Progenitor cell of endocrine pancreas (in vitro differentiated cells): ENCODE measurements at places on chromosomes 4 and X. TPM values are rescaled to one million over a fixed set of nuclear protein-coding genes. Genes with fewer than 3 reads are reported as not detected.

DNA sequence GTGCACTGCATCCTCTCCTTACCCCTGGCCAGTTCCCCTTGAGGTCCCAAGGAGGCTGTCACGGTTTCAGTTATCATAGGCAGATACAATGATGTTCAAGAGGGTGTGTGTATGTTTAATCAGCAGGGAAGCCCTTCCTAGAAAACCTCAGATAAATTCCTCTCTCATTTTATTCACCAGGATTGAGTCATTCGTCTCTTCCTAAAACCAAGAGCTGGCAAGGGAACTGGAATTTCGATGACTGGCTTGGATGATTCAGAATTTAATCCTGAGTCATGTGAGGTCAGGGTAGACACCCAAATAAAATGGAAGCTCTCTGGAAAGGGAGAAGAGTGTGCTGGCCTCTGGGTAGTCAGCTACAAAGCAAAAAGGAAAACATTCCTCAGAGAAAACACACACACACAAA lies 106.2 kb upstream of the RAPGEF2 start:
- no peaks in the 10 kb centered on the region for H3K4me1 ChIP-seq
- no peak overlapping the region for H3K27ac ChIP-seq
- DNase-seq, result no peak

- H3K36me3 ChIP-seq, result no peaks in the 10 kb centered on the region
- no peak overlapping the region for H3K27ac ChIP-seq
- H3K27me3 ChIP-seq, result no peaks in the 10 kb centered on the region
Measured at GRCh38 chr4:166198041-166198440, 325.0 kb downstream of the TLL1 start.

DNA sequence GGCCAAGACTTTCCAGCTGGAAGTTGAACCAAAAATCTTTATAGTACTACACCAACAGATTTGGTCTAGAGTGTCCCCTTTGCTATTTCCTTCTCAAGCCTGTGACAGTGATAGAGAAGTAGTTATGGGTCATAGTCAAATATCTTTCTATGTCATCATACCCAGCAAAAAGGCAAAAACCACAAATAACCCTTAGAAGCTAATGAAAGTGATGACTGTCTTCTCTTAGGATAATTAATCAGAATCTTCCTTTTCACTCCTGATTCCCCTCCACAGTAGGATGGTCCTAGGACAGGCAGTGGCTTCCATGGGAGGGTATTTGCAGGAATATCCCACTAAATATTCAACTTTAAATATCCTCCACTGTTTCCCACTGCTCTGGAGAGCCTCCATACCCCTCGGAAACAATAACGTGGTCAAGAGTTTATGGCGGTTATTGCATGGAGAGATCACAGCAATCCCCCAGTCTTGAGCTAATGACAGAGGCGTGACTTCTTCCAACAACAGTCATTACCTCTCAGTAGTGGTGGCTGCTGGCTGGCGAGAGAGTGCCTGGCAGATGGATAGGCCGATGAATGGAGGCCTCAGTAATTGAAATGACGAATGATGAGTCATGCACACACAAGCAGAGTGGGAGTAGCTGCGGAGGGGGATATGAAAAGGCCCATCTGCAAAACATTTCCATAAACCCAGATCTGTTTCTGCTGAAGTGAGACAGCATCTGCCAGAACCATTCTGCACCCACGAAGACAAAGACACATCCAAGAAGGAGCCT lies 154.9 kb downstream of the STK32B start:
- no peaks in the 10 kb centered on the region for H3K36me3 ChIP-seq
- peaks cover 2% of the 10 kb centered on the region for H3K27me3 ChIP-seq
- no peak overlapping the region for H3K4me3 ChIP-seq
- H3K4me1 ChIP-seq, result no peaks in the 10 kb centered on the region

DNA sequence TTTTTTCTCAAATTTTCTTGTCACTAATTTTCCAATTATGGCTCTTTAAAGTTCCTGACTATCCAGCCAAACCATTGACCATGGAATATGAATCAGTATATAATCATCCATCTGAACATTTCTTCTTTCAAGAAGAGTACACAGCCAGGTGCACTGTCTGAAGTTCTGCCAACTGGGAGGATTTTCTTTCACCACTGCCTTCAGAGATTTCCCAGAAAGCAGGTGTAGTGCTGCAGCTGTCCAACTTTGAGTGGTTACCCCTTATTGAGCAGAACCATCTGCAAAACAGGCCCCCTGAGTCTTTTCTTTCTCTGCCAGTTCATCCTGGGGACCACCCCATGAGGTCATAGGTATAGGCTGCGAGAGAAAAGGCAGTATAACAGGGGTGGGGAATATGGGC lies 1213.2 kb downstream of the RAPGEF2 start:
- H3K36me3 ChIP-seq, result no peaks in the 10 kb centered on the region
- peaks cover 3% of the 10 kb centered on the region for H3K4me1 ChIP-seq
- H3K4me3 ChIP-seq, result no peak overlapping the region
- no peaks in the 10 kb centered on the region for H3K27me3 ChIP-seq
- no peak for DNase-seq

GRCh38 chrX:130896802-130897501 lies 6.1 kb downstream of the ENOX2 start:
- no peak for DNase-seq
- no peak overlapping the region for H3K4me3 ChIP-seq
- peaks cover 6% of the 10 kb centered on the region for H3K4me1 ChIP-seq
- no peak overlapping the region for H3K27ac ChIP-seq
- H3K27me3 ChIP-seq, result no peaks in the 10 kb centered on the region

- H3K27ac ChIP-seq, result no peak overlapping the region
- peaks cover 3% of the 10 kb centered on the region for H3K27me3 ChIP-seq
- DNase-seq, result no peak
- H3K4me1 ChIP-seq, result peaks cover 5% of the 10 kb centered on the region
- no peaks in the 10 kb centered on the region for H3K36me3 ChIP-seq
- no peak overlapping the region for H3K4me3 ChIP-seq
Measured at GRCh38 chrX:1899841-1900240, 285.0 kb downstream of the ASMT start.

- no peak for DNase-seq
- H3K27ac ChIP-seq, result no peak overlapping the region
- H3K4me3 ChIP-seq, result no peak overlapping the region
- no peaks in the 10 kb centered on the region for H3K36me3 ChIP-seq
Measured at GRCh38 chr4:24935856-24936255, 23.0 kb upstream of the CCDC149 start.

- H3K27me3 ChIP-seq, result no peaks in the 10 kb centered on the region
- no peak overlapping the region for H3K27ac ChIP-seq
- H3K4me1 ChIP-seq, result no peaks in the 10 kb centered on the region
- H3K4me3 ChIP-seq, result no peak overlapping the region
- H3K36me3 ChIP-seq, result no peaks in the 10 kb centered on the region
Measured at GRCh38 chr4:127015667-127016117, 617.1 kb upstream of the INTU start.

GRCh38 chrX:68589372-68589753 lies 58.1 kb upstream of the STARD8 start:
- H3K4me1 ChIP-seq, result no peaks in the 10 kb centered on the region
- H3K4me3 ChIP-seq, result no peak overlapping the region
- no peak overlapping the region for H3K27ac ChIP-seq
- DNase-seq, result no peak

DNA sequence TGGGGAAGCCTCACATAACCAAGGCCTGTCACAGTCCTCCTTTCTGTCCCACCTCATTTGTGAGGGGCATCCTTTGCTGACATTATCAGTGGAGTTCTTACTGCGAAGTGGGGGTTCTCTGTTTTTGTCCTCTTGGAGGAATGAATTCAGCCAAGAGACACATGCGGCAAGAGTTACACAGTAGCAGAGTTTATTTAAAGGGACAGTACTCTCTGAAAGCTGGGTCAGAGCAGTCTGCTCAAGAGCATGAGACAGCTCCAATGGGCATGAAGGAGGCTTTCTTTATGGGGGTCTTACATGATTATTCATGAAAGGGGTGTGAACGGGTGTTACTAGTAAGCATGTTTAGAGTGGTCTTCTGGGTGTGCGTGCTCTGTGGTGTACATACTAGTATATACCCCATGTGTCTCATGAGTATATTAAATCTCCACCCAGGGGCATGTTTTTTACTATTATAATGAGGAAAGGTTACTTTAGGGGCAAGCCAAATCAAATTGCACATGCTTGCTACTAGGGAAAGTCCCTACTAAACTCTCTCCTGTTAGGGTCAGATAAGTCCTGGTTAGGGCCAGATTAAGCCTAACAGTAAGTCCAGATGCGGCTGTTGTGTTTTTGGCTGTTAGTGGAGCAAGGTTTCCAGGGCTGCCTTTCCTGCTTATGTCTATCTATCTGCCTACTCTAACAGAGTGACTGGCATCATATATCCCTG lies 19.8 kb upstream of the LGI2 start:
- no peak overlapping the region for H3K27ac ChIP-seq
- no peak for DNase-seq
- H3K4me1 ChIP-seq, result no peaks in the 10 kb centered on the region

- peaks cover 69% of the 10 kb centered on the region for H3K27me3 ChIP-seq
- peaks cover 26% of the 10 kb centered on the region for H3K4me1 ChIP-seq
- peak overlapping the region; percentile 56 for H3K27ac ChIP-seq
- no peaks in the 10 kb centered on the region for H3K36me3 ChIP-seq
- H3K4me3 ChIP-seq, result peak overlapping the region; percentile 78
Measured at GRCh38 chr4:105896461-105896942, 1.2 kb downstream of the NPNT start.

GRCh38 chr4:13821522-13821921 lies 194.0 kb upstream of the BOD1L1 start:
- H3K4me1 ChIP-seq, result no peaks in the 10 kb centered on the region
- no peak for DNase-seq
- H3K4me3 ChIP-seq, result no peak overlapping the region
- no peaks in the 10 kb centered on the region for H3K36me3 ChIP-seq

- H3K36me3 ChIP-seq, result peaks cover 4% of the 10 kb centered on the region
- H3K4me3 ChIP-seq, result no peak overlapping the region
- DNase-seq, result no peak
Measured at GRCh38 chrX:110541266-110541665, 182.6 kb downstream of the RTL9 start.

The TLR10 gene
- total RNA-seq, result 1.7 and 2.1 TPM in 2 replicates

The IL21 gene
- not detected in 2 replicates for total RNA-seq

The SPIN2A gene
- 1.8 and 2.2 TPM in 2 replicates for total RNA-seq

The PDK3 gene
- total RNA-seq, result 43.7 and 45.4 TPM in 2 replicates

The FAM9C gene
- not detected in 2 replicates for total RNA-seq

The DRD5 gene
- total RNA-seq, result 0.13 TPM in 1 of 2 replicates, not detected in the other

The DCAF12L2 gene
- total RNA-seq, result 1.1 and 1.3 TPM in 2 replicates

The RTL9 gene
- total RNA-seq, result 1.4 and 1.5 TPM in 2 replicates
